Epithelial cell of proximal tubule (primary cell): ENCODE measurements at places on chromosomes 6 and 20. TPM values are rescaled to one million over a fixed set of nuclear protein-coding genes. Genes with fewer than 3 reads are reported as not detected.

DNA sequence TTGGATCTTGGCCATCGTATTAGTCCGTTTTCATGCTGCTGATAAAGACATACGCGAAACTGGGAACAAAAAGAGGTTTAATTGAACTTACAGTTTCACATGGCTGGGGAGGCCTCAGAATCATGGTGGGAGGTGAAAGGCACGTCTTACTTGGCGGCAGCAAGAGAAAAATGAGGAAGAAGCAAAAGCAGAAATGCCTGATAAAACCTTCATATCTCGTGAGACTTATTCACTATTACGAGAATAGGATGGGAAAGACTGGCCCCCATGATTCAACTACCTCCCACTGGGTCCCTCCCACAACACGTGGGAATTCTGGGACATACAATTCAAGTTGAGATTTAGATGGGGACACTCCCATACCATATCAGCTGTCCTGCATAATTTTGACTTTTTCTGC, 20.1 kb upstream of the REPS1 start:
- DNase-seq = no peak

The GABRR2 gene
- 0.12 and 0.14 TPM in 2 replicates for total RNA-seq

- no peak for DNase-seq
Measured at GRCh38 chr6:90467546-90467945, 119.3 kb downstream of the MAP3K7 start.

The RBBP8NL gene
- 0.07 and 0.40 TPM in 2 replicates for total RNA-seq

DNA sequence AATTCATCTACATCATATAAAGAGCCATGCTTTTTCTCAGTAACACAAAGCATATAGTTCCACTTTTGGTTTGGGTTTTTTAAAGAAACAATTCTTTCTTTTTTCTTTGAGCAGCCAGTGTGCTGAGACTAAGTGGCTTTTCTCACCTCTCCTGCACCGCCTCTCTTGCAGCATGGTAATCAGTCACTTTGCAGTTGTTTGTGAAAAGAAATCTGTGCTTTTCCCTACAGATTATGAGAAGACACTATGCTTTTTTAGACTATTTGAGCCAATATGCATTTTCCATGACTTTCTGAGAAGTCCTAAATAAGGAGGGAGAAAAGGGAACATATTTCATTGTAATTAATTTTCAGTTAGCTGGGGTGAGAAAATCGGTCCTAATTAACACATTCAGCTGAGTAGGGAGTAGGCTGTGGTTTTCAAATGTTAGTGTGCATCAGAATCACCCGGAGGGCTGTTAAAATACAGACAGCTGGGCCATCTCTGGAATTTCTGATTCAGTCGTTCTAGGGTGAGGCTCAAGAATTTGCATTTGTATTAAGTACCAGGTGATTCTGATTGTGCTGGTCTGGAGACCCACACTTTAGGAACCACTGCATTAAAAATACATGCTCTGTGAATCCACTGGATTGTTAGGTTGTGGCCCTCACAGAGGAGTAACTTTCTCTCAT, 155.2 kb downstream of the TINAG start:
- no peak for DNase-seq

GRCh38 chr6:5590187-5590586, 328.9 kb downstream of the FARS2 start:
- no peak for DNase-seq

The WFDC5 gene
- not detected in 2 replicates for total RNA-seq

DNA sequence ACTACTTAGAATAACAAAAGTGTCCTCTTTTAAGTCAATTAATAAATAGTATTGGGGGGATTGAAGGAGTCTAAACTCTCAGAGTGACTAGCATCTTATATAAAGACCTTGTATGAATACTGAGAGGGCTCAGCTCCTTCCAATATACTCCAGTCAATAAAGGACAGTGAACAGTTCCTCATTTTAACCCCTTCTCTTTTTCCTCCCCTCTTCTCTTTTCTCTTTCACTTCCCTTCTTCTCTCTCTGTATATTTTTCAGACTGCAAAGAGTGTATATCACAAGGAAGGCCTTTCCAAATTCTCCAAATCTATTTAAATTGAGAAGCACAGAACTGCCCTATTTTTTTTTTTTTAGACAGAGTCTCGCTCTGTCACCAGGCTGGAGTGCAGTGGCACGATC, 99.5 kb downstream of the CD164 start:
- DNase-seq = no peak
